ENCODE measurements at places on chromosomes 12 and 14.

GRCh38 chr12:93938931-93939330, 209.4 kb upstream of the PLXNC1 start:
- no peaks in the 10 kb centered on the region for H3K4me1 ChIP-seq
- no peaks in the 10 kb centered on the region for H3K27me3 ChIP-seq
- no peaks in the 10 kb centered on the region for H3K36me3 ChIP-seq
- DNase-seq: no peak
- no peak overlapping the region for H3K27ac ChIP-seq

DNA sequence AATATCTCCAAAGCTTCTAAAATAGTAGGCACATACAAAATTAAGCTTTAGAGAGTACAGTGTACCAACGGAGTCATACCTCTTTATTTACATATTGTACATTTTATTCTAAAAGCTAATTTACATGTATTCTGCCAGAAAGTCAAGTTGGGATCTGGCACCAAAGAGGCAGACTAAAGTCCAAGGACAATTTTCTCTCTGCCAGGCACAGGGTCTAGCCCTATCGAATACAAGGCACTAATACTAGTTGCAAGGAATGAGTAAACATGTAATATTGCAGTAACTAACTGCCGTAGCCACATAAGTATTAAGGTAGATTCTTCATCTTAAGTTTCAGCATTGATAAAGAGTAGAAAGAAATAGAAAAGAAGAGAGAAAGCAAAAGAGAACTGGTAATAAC, 93.9 kb downstream of the RPS6KA5 start:
- no peak for DNase-seq
- H3K36me3 ChIP-seq: no peaks in the 10 kb centered on the region
- H3K4me1 ChIP-seq: no peaks in the 10 kb centered on the region
- H3K27me3 ChIP-seq: no peaks in the 10 kb centered on the region
- H3K4me3 ChIP-seq: no peak overlapping the region
- H3K27ac ChIP-seq: no peak overlapping the region

DNA sequence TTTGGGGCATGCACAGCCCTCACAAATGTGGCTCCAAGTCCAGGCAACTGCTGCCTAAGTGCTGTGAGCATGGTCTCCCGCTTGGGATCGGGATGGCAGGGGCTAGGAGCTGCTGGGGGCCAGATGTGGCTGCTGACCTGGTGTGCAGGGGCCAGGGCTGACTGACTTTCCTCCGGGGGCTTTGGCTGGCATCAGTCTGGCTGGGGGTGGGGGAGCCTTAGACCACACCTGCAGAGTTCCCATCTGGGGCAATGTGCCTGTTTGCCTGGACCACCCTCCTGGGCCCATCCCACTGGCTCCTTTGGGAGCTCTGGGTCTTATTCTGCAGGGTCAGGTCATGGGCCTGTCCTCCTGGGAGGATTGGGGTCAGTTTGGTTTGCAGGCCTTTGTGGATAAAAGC, 90.5 kb downstream of the TSPAN9 start:
- H3K27me3 ChIP-seq: no peaks in the 10 kb centered on the region
- no peak for DNase-seq
- peaks cover 6% of the 10 kb centered on the region for H3K4me1 ChIP-seq
- no peak overlapping the region for H3K27ac ChIP-seq

GRCh38 chr14:71187633-71188356, 280.5 kb downstream of the PCNX1 start:
- H3K27ac ChIP-seq: no peak overlapping the region
- no peaks in the 10 kb centered on the region for H3K27me3 ChIP-seq
- H3K4me1 ChIP-seq: no peaks in the 10 kb centered on the region
- no peaks in the 10 kb centered on the region for H3K36me3 ChIP-seq

DNA sequence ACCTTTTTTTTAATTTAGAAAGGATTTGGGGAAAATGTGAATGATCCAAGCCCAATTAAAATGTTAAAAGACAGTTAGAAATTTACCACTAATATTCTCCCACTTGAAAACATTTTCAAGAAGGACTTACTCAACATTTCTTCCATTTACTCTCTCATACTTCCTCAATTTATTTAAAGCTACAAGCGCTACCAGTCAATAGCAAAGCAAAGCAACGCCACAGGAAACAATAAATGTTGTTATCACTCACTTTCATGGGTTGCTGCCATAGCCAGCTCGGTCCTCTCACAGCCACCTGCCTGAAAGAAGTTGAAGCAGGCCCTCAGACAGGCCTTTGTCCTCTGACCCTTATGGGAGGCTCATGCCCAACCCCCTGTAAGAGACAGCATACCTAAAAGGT, 6.0 kb upstream of the SOS2 start:
- no peaks in the 10 kb centered on the region for H3K27me3 ChIP-seq
- no peak overlapping the region for H3K27ac ChIP-seq
- no peak overlapping the region for H3K4me3 ChIP-seq
- DNase-seq: no peak

DNA sequence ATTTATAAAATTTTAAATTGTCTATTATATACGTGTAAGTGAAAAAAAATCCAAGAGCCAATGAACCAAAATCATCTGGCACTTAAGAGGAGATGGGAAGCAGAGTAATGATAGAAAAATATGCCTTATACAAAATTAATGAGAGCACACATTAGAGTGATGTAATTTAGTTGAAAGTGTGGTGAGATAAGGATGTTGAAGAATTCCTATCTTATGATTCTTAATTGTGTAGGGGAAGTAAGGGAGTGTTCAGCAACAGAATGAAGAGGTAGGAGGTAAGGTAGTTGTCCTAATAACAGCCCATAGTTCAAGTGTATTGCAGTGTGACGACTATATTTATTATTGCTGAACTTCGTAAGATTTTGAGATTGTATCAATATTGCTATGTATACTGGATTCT, 843.4 kb upstream of the FLRT2 start:
- no peaks in the 10 kb centered on the region for H3K27me3 ChIP-seq
- DNase-seq: no peak
- H3K4me3 ChIP-seq: no peak overlapping the region
- no peak overlapping the region for H3K27ac ChIP-seq
- no peaks in the 10 kb centered on the region for H3K4me1 ChIP-seq

GRCh38 chr12:2783936-2784600, 10.7 kb upstream of the FKBP4 start:
- H3K36me3 ChIP-seq: no peaks in the 10 kb centered on the region
- peak; percentile 81 for DNase-seq
- H3K4me1 ChIP-seq: peaks cover 11% of the 10 kb centered on the region
- no peak overlapping the region for H3K27ac ChIP-seq

- no peaks in the 10 kb centered on the region for H3K36me3 ChIP-seq
- H3K4me3 ChIP-seq: no peak overlapping the region
- H3K27ac ChIP-seq: no peak overlapping the region
- DNase-seq: no peak
- H3K4me1 ChIP-seq: no peaks in the 10 kb centered on the region
These were observed 398.8 kb downstream of the SEC23A start for GRCh38 chr14:38704220-38704619.

- DNase-seq: peak; percentile 69
- H3K27ac ChIP-seq: no peak overlapping the region
These were observed 10.7 kb downstream of the STAC3 start for GRCh38 chr12:57240066-57240921.

- H3K27me3 ChIP-seq: no peaks in the 10 kb centered on the region
- no peaks in the 10 kb centered on the region for H3K4me1 ChIP-seq
- no peak for DNase-seq
- no peaks in the 10 kb centered on the region for H3K36me3 ChIP-seq
- H3K27ac ChIP-seq: no peak overlapping the region
- H3K4me3 ChIP-seq: no peak overlapping the region
These were observed 18.0 kb downstream of the BICD1 start for GRCh38 chr12:32124637-32125036.

GRCh38 chr14:101709962-101710931, 51.3 kb upstream of the PPP2R5C start:
- H3K4me1 ChIP-seq: peaks cover 33% of the 10 kb centered on the region
- H3K27me3 ChIP-seq: peaks cover 7% of the 10 kb centered on the region
- H3K4me3 ChIP-seq: no peak overlapping the region
- DNase-seq: no peak
- no peak overlapping the region for H3K27ac ChIP-seq
- H3K36me3 ChIP-seq: no peaks in the 10 kb centered on the region

DNA sequence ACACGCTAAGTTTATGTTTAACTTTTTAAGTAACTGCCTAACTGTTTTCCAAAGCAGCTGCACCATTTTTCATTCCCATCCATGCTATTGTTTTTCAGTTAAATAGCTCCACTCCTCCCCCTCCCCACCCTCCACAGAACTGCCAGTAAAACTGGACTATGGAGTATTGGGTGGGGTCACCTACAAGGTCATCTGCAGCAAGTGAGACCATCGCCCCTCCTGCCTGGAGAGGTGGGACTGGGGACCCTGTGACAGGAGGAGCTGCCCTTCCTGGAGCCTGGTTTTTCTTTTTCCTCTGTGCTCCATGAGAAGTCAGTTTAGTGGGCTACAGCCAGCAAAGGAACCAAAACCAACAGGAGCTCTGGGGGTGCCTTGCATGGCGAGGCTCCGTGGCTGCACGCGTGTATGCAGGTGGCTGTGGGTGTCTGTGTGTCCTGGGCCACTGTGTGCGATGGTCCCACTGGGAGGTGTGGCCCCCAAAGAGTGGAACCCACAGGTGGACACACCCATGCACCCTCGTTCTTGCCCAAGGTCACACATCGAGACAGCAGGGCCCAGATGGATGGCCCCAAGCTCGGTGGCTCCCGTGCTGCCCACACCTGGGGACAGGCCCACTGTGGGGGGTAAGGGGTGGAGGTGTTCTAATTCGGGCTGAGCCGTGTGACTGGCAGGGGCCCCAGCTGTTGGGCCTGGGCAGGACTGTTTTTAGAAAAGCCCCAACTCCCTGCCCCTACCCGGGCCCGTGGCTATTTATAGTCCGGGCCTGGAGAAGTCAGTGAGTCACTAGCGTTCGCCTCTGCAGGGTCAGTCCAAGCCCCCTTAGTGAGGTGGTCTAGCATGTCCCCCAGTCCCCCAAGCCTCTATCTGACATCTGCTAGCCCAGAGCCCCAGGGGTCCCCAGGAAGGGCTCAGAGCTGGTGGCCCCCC, 2.3 kb upstream of the ADSS1 start:
- H3K36me3 ChIP-seq: peaks cover 30% of the 10 kb centered on the region
- no peaks in the 10 kb centered on the region for H3K27me3 ChIP-seq
- peaks cover 15% of the 10 kb centered on the region for H3K4me1 ChIP-seq
- no peak overlapping the region for H3K27ac ChIP-seq
- H3K4me3 ChIP-seq: no peak overlapping the region
- DNase-seq: no peak

GRCh38 chr12:52045794-52046199, 5.4 kb upstream of the NR4A1 start:
- DNase-seq: peak; percentile 84
- H3K27ac ChIP-seq: peak overlapping the region; percentile 79
- H3K4me3 ChIP-seq: no peak overlapping the region
- no peaks in the 10 kb centered on the region for H3K36me3 ChIP-seq
- H3K27me3 ChIP-seq: no peaks in the 10 kb centered on the region

DNA sequence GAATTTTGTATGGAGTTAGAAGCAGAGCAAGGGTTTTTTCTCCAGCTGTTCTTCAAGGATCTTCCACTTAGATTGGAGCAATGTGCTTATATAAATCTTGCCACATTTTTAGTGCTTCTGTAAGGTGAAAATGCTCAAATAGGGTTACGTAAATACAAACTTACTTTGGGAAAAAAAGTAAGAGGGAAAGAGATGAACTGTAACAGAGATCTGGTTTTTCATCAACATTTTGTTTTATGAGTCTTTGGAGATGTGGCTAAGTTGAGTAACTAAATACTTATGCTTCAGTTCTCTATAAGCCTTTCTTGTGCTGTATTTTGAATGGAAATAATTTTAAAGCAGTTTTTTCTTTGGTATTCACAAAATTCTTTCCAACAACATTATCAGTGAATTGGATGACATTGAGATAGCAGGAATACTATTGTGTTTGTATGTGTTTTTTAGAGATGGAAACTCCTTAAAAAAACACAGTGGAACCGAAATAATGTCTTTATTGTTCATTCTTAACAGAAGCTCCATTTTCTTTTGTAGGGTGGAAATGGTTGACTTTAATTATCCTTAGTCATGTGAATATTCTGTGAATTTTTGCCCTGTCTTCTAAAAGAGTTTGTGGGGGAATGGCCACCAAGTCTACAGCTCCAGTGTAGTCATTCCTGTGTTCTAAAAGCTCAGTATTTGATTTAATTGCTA, 45.7 kb downstream of the NPAS3 start:
- H3K27ac ChIP-seq: no peak overlapping the region
- H3K4me1 ChIP-seq: no peaks in the 10 kb centered on the region
- H3K36me3 ChIP-seq: no peaks in the 10 kb centered on the region
- H3K4me3 ChIP-seq: no peak overlapping the region

GRCh38 chr12:123083661-123084571, 67.0 kb downstream of the PITPNM2 start:
- H3K27ac ChIP-seq: no peak overlapping the region
- no peak for DNase-seq
- H3K4me1 ChIP-seq: peaks cover 15% of the 10 kb centered on the region
- no peaks in the 10 kb centered on the region for H3K27me3 ChIP-seq
- H3K36me3 ChIP-seq: no peaks in the 10 kb centered on the region

GRCh38 chr14:93533437-93533836, 102.7 kb downstream of the UNC79 start:
- no peaks in the 10 kb centered on the region for H3K4me1 ChIP-seq
- no peak overlapping the region for H3K4me3 ChIP-seq
- H3K27me3 ChIP-seq: no peaks in the 10 kb centered on the region
- no peak overlapping the region for H3K27ac ChIP-seq

DNA sequence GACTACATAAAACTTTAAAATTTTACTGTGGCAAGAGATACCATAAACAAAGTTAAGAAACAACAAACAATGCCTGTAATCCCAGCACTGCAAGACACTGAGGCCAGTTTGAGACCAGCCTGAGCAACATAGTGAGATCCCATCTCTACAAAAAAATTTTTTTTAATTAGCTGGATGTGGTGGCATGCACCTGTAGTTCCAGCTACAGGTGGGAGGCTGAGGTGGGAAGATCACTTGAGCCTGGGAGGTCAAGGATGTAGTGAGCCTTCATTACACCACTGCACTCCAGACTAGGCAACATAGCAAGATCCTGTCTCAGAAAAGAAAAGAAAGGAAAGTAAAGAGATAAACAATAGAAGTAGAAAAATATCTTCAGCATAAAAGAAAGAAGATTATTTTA, 3.3 kb upstream of the TEX52 start:
- H3K36me3 ChIP-seq: no peaks in the 10 kb centered on the region
- no peaks in the 10 kb centered on the region for H3K27me3 ChIP-seq

GRCh38 chr14:41605550-41606281, 960 bp upstream of the LRFN5 start:
- peak overlapping the region; percentile 72 for H3K27ac ChIP-seq
- H3K4me1 ChIP-seq: peaks cover 18% of the 10 kb centered on the region
- peaks cover 70% of the 10 kb centered on the region for H3K27me3 ChIP-seq
- no peak for DNase-seq

DNA sequence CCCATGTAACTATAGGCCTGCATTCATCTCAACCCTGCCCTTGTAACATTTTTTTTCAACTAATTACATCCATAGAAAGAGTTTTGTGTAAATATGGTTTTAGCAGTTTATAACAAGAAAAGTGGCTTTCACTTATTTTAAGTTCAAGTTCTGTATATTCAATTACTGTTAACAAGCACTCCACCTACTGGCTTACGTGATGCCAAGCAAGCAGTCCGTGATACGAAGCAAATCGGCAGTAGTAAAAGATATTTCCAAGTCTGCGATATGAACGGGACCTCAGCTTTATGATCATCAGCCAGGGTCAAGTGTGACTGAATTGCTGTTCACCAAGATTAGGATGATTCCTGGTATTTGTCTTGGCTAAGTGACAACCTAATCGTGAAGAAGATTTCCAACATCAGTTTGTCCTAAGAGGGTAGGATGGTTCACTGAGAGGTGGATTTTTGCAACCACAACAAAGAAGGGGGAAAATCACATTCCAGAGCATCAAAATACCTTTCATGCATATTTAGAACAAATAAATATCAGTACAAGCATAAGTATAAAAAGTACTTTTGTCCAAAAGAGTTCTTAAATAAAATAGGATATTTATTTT, 456.2 kb downstream of the FOXG1 start:
- no peaks in the 10 kb centered on the region for H3K27me3 ChIP-seq
- no peak for DNase-seq
- H3K4me1 ChIP-seq: no peaks in the 10 kb centered on the region
- no peak overlapping the region for H3K27ac ChIP-seq
- no peak overlapping the region for H3K4me3 ChIP-seq

Data from lower lobe of right lung (tissue), 2 donors.